Ovary (tissue), 10 donors: ENCODE measurements at places on chromosomes 13 and 19. TPM values are rescaled to one million over a fixed set of nuclear protein-coding genes. Genes with fewer than 3 reads are reported as not detected.

- no peak for DNase-seq
Observed at GRCh38 chr19:30253581-30253996, 118.6 kb upstream of the ZNF536 start.

FXYD7 gene
- total RNA-seq: 0.38 TPM

GRCh38 chr13:114149774-114150740, 17.6 kb upstream of the RASA3 start:
- no peak for DNase-seq

EBI3 gene
- total RNA-seq: 2.7 TPM

LRG1 gene
- 4.1 TPM for total RNA-seq

DNA sequence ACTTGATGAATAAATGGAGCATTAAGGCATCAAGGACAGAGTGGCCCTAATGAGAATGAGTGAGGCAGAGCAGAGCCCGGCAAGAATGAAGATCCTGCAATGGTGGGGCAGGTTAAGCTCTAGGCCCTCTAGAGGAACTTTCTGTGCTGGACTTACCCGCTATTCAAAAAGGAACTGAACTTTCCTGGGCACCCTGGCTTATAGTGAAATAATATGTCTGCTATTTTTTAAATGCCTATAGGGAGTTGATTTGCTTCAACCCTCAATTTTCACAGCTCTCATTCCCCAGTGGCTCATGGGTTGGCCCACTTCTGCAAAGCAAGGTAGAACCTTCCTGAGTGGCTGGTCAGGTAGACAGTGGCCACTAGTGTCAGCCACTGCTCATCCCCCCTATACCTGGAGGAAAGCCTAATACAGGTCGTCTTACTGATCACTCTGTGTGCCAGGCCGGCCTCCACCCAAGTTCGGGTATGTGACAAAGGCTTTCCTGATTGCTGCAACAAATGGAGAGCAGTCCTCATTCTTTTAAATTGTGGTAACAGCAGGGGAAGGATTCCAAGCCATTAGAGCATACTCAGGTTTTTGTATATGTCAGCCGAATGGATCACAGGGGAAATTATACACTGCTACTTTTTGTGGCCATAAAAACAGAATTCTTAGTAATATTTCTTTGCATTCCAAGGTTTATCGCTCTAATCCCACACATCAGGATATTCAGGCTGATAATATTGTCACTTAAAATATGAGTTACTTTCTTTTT, 103.0 kb downstream of the KL start:
- no peak for DNase-seq

EXOC3L2 gene
- 1.0 TPM for total RNA-seq

DNA sequence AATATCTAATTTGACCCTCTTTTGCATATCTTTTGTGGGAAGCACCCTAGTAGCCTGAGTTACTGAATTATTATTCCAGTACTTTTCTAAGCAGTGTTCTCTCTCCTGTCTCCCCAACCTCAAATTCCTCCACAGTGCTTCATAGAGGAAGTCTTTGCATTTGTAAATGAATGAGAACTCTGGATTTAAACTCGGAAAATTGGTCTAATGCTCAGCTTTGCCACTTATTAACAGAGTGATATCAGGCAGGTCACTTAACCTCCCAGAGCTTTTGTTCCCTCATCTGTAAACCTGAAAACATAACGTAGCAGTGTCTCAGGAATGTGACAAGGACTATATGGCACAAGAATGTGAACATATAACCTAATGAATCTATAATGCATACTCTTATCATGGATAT, 26.2 kb downstream of the FREM2 start:
- DNase-seq: no peak

MAP4K1 gene
- total RNA-seq: 0.95 TPM

NOTCH3 gene
- 6.1 TPM for total RNA-seq

DNA sequence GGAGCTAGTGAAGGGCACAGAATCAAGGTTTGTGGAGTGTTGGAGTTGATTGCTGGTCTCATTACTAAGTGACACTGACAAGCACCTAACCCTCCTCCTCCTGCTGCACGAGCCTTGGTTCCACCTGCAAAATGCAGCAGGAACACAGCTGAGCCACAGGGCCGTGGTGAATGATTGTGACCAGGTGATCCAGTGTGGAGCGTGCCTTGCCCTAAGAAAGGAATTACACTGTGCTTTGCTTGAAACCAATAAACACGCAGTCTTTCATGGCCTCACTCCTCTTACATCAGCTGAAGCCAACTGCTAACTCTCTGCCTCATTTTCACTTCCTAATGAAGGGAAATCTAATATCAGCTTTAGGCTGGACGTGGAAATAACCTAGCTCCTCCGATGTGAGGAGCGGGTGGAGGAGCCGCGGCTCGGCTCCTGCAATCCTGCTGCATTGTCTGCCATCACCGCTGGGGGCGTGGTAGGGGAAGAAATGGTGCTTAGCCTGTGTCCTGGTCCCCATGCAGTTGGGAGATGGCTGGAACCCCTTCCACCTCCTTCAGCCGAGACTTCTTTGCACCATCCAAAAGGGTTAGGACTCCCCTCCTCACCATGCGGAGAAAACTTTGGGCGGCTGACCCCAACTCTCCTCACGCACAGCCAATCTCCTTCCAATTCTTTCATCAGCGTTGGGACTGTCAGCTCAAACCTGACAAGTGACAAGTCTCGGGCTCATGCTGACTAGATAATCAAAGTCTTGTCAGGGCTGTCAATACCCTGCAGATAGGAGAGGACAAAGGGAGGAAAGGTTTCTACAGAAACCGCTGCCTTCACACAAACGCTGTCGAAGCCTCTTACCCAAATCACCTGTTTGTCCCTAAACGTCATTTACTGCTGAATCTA, 427.9 kb downstream of the ZNF536 start:
- peak; percentile 46 for DNase-seq

- no peak for DNase-seq
Observed at GRCh38 chr13:26037302-26037701, 14.5 kb downstream of the SHISA2 start.

DNA sequence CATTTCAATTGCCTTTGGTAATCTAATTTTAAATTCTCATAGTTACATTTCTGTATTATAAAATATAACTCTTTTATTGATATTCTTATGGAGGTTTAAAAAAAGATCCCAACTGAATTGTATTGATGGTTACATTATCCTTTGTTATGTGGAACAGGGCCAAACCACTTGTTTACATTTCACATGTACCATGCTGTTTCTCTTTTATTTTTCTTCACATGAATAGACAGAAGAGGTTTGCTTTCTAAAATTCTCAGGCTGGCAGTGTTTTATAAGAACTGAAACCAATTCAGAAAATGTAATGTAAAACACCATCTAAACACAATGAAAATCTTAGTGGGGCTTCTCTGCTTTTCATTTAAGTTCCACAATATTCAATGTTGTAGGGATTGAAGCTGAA, 122.5 kb downstream of the GPC5 start:
- DNase-seq: no peak

SLC10A2 gene
- not detected for total RNA-seq

DNA sequence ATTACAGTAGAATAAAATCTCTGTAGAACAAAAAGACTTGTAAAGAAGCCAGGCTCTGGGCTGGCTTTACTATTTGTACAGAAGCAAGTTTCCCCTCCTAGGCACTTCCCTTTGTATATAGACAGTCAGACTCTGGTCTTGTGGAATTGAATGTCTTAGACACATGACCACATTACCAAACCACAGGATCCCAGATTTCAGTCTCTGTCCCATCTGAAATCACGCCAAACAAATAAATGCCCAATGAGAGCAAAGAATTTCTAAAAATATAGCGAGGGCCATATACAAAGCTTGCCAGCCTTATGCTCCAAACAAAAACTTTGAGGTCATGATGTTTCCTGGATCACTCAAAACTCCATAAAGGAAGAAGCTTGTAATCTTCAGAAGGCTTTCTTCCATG, 23.9 kb downstream of the CCDC70 start:
- no peak for DNase-seq

AP2A1 gene
- 126 TPM for total RNA-seq

- no peak for DNase-seq
Observed at GRCh38 chr19:43430142-43430710, 15.5 kb downstream of the TEX101 start.
